Endothelial cell (in vitro differentiated cells): ENCODE measurements at places on chromosomes 13 and 19. TPM values are rescaled to one million over a fixed set of nuclear protein-coding genes. Genes with fewer than 3 reads are reported as not detected.

DNA sequence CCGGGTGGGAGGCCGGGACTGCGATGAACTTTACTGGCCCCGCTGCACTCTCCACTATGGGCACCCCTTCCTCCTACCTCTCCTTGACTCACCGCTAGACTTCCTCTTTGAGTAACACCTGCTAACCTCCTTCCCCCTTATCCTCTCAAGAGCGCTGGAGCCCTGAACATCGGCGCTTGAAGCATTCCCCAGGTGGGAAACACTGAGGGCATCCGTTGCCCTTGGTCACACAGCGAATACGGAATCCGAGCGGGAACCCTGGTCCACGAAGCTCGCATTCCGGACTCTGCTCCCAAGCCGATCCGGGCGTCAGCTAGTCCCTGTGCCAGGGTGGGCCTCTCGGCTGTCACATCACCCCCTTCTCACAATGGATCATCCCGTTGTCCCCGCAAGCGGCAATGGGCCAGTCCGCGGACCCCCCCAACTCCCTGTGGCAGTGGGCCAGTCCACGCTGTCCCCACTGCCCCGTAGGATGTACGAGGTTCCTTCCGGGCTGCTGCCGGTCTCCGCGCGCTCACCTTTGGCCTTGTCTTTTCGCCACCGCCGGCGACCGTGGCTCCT lies 4.2 kb downstream of the LIPE start:
- DNase-seq, result peak; percentile 50

DNA sequence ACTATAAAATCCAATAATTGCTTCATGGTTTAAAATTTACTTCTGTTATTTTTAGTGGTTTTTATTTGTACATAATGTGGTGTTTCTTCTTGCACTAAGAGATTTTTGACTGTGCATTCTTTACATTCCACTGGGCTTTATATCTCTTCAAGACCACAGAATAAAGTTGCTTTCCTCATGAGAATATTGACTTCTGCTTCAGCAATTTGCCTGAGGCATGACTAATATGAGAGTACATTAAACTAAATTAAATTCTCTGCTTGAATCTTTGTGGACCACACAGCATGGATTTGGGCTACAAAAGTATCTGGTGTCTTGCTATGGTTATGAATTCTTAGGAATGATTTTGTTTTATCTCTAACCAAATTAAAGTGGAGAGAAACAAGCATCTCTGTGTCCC lies 1463.4 kb upstream of the PCDH20 start:
- no peak for DNase-seq

DNA sequence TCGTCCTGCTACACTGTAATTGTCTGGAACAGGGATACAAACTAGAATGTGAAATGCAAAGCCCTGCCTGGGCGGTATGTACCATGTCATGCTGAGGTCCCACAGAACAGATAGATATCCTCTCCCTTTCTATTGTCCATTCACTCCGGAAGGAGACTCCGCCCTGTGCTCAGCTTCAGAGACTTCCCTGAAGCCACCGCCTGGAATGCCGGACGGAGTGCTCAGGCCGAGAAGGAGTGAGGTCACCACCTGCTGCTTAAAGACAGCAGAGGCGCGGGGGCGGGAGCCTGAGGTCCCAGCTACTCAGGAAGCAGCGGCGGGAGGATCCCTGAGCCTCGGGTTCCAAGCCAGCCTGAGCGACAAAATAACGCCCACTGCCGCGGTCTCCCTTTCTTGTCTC lies 890 bp upstream of the ZNF611 start:
- DNase-seq, result peak; percentile 73

- no peak for DNase-seq
Observed at GRCh38 chr19:51456541-51457290, 1.5 kb downstream of the SIGLEC8 start.

DNA sequence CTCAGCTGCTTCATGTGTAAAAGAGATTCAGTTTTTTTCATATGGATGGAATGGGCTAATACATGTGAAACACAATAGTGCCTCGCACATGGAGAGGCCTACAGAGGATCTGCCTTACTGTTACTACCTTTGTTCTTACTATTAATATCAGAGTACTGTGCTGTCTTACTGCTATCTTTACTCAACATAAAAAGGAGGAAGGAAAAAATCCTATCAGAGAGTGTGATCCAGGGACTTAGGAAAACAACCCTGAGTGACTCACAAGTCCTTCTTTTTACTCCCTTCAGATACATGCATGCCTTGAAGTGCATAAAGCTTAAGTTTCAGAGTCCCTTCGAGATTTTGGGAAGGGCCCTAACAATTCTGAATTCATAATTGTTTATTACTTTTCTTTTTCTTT lies 136.8 kb downstream of the TBC1D4 start:
- DNase-seq, result no peak

- DNase-seq, result no peak
Observed at GRCh38 chr13:42348576-42348975, 76.6 kb downstream of the AKAP11 start.

DNA sequence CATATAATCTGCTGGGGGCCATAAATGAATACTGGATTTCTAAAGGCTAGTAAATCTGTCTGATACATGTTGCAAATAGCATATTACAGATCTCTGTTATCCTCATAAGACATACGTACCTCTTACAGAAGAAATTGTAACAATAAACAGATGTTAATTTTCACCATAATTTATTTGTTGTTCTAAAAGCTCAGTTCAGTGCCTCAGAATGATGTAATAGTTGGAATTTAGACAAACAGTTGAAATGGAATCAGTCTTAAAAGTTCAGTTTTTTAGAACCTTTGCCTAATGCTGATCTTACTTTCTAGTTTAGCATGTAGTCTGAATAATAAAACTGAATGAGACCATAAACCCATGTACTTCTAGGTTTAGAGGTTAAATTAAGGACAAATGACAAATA lies 43.1 kb downstream of the B3GLCT start:
- no peak for DNase-seq

DNA sequence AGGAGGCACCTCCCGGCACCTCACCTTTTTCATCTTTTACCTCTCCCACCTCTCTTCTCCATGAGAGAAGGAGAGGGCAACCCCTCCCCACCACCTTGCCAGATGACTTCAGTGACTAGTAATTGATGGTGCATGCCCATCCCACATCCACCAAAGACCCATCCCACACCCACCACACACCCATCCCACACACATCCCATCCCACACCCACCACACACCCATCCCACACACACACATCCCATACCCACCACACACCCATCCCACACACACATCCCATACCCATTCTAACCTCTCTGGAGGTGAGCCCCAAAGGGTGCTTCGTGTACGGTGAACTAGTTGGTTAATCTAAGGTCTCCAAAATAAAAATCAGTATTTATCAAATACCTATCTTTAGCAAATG lies 44.7 kb downstream of the STK24 start:
- DNase-seq, result no peak

DNA sequence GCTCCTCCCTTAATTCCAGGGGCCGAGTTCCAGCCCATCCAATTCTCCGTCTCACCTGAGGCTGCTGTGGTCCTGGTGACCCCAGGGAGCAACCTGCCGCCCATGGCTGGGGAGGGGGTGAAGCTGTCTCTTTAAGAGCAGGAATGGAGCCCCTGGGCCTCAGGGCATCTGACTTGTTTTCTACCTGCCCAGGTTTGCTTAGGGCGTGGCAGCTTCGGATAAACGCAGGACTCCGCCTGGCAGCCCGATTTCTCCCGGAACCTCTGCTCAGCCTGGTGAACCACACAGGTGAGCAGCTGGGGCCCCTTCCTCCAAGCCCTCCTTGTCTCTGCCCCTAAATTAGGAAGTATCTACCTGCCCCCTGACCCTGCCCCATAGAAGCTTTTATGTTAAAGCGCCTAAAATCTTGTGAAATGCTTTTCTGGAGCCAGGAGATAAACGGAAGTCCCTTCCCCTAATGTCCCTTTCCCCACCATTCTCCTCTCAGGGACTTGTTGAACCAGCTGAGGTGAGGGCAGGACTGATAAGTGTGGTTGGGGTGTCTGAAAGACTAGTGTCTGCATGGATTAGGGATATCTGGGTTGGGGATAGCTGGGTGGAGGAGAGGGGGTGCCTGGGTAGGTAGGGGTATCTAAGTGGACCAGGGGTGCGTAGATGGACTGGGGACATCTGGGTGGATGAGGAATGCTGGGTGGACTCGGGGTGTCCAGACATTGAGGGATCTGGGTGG lies 614 bp downstream of the FXYD3 start:
- DNase-seq, result no peak

DNA sequence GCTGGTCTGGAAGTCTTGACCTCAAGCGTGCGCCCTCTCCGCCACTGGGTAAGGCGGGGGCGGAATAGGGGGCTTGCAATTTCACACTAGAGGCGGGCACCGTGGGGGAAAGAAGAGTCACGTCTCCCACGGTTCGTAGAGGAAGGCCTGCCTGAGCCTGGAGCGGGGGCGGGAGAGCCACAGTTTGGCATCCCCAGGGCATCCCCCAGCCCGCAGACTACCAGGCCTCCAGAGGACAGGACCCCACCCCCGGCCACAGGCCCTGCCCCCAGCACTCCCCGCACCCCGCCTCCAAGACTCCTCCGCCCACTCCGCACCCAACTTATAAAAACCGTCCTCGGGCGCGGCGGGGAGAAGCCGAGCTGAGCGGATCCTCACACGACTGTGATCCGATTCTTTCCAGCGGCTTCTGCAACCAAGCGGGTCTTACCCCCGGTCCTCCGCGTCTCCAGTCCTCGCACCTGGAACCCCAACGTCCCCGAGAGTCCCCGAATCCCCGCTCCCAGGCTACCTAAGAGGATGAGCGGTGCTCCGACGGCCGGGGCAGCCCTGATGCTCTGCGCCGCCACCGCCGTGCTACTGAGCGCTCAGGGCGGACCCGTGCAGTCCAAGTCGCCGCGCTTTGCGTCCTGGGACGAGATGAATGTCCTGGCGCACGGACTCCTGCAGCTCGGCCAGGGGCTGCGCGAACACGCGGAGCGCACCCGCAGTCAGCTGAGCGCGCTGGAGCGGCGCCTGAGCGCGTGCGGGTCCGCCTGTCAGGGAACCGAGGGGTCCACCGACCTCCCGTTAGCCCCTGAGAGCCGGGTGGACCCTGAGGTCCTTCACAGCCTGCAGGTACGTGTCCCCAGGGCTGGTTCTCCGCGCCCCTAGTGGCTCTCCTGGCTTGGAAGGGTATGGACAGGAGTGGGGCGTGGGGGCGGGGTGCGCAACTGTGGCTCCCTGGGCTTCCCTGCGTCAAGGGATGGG lies at the start of gene ANGPTL4:
Gene ANGPTL4, plus strand, starts transcription at position 353 of the 969 bp plus-strand sequence. Its CDS starts 167 bp downstream, at position 520.
- DNase-seq, result peak; percentile 60

DNA sequence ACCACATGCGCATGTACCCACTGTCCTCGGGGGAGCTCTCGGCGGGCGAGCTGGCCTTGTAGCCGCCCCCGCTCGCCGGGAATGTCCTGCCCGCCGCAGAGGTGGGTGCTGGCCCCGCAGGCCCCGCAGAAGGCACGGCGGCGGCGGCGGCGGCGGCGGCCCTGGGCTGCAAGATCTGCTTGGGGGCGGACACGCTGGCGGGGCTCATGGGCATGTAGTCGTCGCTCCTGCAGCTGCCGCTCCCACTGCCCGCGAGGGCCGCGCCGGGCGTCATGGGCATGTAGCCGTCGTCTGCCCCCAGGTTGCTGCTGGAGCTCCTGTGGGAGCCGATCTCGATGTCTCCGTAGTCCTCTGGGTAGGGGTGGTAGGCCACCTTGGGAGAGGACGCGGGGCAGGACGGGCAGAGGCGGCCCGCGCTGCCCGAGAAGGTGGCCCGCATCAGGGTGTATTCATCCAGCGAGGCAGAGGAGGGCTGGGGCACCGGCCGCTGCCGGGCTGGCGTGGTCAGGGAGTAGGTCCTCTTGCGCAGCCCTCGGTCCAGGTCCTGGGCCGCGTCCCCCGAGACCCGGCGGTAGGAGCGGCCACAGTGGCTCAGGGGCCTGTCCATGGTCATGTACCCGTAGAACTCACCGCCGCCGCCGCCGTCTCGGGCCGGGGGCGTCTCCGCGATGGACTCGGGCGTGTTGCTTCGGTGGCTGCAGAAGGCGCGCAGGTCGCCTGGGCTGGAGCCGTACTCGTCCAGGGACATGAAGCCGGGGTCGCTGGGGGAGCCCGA lies 2.4 kb downstream of the IRS2 start:
- no peak for DNase-seq

- DNase-seq, result peak; percentile 94
Observed at GRCh38 chr19:45882652-45883585, 3.0 kb downstream of the IRF2BP1 start.

DNA sequence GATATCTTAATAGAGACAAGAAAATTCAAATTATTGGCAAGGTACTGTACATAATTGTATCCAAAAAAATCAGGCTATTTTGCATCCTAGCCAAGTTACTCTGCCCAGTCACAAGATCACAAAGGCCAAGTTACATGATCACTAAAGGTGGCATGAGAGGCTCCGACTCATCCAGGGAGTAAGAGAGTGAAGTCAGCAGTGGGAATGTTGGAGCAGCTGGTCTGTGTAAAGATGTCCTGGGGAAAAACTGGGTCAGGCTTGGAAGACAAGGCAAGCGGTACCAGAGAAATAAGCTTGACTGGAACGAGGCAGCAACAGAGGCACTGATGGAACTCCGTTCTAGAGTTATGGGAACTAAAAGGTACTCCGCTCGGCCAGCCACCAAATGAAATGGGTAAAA lies 50.2 kb upstream of the PSG2 start:
- no peak for DNase-seq

GRCh38 chr19:58569943-58570670 lies 3.0 kb downstream of the MZF1 start:
- DNase-seq, result no peak

- no peak for DNase-seq
Observed at GRCh38 chr13:71771144-71771543, 95.9 kb downstream of the DACH1 start.

DNA sequence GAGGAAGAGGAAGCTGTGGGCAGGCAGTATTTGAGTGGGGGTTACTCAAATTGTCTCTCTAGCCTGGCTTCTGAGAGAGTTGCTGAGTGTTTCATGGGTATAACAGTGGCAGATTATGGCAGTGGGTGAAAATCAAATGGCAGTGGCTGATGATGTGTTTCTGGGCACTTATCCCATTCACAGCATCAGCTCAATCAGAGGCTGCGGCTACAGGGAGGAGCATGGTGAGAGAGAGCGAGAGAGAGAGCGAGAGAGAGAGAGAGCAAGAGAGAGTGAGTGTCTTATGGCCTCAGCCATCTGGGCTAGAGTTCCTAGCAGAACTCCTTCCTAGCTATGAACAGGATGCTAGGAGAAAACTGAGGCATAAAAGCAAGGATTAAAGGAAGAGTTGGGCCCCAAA lies 178.9 kb downstream of the OLFM4 start:
- DNase-seq, result no peak

The LIM2 gene
- total RNA-seq, result not detected

The SERPINE3 gene
- total RNA-seq, result not detected

The NRTN gene
- 0.56 TPM for total RNA-seq

The PPM1N gene
- total RNA-seq, result 0.33 TPM

The LGALS14 gene
- total RNA-seq, result not detected

The TNFSF9 gene
- total RNA-seq, result 3.0 TPM

The NOTCH3 gene
- total RNA-seq, result 96.8 TPM

The FCER2 gene
- not detected for total RNA-seq

The ZNF69 gene
- total RNA-seq, result not detected

The ZNF836 gene
- total RNA-seq, result 15.4 TPM

The APOC4 gene
- not detected for total RNA-seq

The ZNF776 gene
- total RNA-seq, result 22.6 TPM
